ENCODE measurements at places on chromosomes 1 and 21.

GRCh38 chr1:193070942-193071341 is 11.5 kb downstream of the RO60 start:
- no peak for DNase-seq

DNA sequence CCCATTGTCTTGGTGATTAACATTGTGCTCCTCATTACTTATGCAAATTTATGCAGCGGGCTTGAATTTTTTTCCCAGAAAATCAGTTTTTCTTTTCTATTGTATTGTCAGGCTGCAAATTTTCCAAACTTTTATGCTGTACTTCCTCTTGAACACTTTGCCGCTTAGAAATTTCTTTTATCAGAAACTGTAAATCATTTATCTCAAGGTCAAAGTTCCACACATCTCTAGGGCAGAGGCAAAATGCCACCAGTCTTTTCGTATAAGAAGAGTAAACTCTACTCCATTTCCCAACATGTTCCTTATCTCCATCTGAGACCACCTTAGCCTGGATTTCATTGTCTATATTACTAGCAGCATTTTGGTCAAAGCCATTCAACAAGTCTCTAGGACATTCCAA is 113.9 kb upstream of the OLFM3 start:
- DNase-seq, result no peak

DNA sequence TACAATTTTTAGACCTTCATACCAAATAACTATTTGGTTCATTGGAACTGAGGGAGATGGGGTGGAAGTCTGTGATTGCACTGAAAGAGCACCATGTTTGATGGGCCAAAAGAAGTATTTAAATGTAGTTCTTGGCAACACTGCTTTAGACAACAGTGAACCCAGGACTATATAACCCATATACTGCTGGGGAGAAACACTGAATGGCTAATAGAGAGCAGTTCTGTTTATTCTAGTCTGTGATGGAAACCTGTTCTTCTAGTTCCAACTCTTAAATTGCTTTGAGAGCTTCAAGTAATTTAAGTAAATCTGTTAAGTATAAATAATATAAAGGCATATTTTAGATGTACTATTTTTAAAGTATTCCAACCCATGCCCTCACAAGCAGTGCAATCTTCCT is 96.3 kb downstream of the NIBAN1 start:
- no peak for DNase-seq

GRCh38 chr1:173062150-173062938 is 11.6 kb upstream of the TNFSF18 start:
- DNase-seq, result peak; percentile 77

- DNase-seq, result no peak
Observed at GRCh38 chr1:12811409-12811784, 19.8 kb downstream of the PRAMEF11 start.

GRCh38 chr1:1206376-1206965 is at the start of gene TNFRSF18:
TNFRSF18 (minus strand) TSS chr1:1206592; CDS start chr1:1206571, 21 bp downstream.
- no peak for DNase-seq

DNA sequence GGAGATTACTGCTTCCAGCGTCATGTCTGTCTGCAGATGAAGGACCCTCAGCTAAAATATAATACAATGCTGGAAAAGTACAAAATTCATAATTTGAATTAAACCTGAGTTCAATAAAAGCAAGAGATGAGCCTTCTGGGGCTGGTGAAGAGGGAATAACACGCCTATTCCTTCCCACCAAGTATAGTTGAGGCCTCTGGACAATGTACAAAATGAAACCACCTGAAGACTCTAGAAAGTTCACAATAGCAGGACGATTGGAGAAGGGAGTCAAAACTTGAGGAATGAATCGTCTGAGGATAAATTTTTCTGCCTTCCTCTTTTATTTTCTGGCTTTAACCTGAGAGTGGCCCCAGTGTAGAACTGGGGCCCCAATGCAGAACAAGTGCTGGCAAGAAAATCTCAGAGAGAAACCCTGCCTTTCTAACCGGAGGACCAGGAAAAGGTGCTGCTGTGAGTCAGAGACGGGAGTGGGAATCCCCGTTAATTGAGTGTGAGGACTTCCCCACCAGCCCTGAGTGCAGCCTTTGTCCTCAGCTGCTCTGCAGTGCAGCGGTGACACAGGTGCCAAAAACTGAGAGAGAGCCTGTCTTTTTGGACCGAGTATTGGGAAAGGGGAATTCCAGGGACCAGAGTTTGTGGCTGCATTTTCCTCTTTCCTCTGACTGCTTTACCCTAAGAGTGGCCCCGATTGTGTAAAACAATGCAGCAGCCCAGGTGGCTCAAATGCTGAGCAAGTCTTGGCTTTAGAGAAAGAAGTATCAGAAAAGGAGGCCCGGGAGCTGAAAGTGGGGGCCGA is 264.9 kb downstream of the DYRK1A start:
- no peak for DNase-seq

DNA sequence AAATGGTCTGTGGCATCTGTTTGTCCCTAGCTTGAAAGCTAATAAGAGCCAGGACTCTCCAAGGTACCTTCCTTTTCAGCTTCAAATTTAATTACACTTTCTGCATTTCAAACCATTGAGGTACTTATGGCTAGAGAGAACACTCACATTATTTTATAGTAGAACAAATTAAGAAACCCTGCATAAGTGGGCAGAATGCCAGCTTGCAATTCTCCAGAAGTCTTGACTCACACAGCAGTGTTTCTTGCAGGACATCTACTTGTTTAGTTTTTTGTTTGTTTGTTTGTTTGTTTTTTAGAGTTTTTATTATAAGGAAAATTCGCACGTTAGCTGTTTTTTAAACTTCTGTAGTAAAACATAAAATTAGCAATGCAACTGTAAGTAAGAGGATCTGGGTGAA is 397.2 kb downstream of the NEGR1 start:
- peak; percentile 33 for DNase-seq

Data from fibroblast of mammary gland (primary cell).